ENCODE measurements at places on chromosomes 2 and 18.

DNA sequence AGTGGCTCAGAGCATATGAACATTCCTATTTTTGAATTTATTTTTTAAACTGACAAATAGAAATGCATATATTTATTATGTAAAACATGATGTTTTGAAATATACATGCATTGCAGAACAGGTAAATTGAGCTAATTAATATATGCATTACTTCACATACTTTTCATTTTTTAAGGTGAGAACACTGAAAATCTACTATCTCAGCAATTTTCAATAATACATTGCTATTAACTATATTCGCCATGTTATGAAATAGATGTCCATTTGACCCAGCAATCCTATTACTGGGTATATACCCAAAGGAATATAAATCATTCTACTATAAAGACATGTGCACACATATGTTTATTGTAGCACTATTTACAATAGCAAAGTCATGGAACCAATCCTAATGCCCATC is 717.7 kb upstream of the PIK3C3 start:
- DNase-seq = no peak

DNA sequence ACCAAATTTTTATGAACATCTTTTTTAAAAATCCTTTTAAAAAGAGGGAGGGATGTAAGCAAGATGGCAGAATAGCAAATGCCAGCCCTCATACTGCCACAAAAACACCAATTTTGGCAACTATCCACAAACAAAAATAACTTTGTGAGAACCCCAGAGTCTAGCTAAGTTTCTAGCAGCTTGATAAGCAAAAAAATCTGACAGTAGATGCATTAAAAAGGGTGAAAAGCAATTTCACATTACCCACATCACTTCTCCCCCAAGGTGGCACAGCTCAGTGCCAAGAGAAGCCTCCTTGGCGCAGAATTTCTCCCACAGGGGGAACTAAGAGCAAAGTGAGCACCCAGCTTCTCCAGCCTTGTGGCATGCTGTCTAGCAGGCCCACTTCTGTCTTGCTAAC is 74.6 kb downstream of the L3MBTL4 start:
- no peak for DNase-seq

DNA sequence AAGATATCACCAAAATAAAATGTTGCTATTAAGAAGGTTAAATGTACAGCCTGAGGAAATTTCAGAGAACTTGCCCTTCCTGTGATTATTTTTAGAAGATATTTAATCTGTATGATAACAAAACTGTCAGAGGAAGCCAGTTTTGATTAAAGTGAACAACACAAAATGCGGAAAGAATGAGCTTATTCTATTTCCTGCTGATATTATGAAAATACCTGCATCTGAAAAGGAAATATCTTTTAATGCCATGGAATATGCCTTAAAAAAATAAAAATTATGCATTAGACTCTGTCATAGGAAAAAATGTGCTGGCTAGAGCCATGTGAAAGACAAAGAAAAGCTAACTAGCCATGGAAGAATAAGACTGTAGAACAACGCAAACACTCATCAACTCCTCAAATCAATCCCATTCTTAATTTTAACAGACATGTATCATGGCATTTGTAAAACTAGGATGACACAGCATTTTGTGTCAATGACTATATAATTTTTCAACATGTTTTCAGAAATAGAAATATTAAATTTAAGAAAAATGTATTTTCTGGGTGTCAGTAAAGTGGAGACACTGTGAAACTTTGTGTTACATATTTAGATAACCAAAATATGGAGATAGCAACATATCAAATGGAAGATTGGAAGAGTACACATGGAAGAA is 1768.2 kb downstream of the SUCLG1 start:
- DNase-seq = no peak

GRCh38 chr18:8851659-8852058 is 146.3 kb downstream of the MTCL1 start:
- DNase-seq = no peak

DNA sequence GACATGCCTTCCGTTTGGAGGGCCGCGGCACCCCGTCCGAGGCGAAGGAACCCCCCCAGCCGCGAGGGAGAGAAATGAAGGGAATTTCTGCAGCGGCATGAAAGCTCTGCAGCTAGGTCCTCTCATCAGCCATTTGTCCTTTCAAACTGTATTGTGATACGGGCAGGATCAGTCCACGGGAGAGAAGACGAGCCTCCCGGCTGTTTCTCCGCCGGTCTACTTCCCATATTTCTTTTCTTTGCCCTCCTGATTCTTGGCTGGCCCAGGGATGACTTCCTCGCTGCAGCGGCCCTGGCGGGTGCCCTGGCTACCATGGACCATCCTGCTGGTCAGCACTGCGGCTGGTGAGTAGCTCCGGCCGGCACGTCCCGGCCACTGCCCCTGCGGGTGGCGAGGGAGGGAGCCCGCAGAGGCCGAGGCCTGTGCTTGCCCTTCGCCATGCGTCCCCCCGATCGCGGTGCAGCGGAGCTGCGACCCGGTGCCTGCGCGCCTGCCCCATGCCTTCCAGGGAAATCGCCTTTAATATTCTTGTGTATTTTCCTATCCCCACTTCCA is 1.2 kb downstream of the BMPR2 start:
- peak; percentile 22 for DNase-seq

DNA sequence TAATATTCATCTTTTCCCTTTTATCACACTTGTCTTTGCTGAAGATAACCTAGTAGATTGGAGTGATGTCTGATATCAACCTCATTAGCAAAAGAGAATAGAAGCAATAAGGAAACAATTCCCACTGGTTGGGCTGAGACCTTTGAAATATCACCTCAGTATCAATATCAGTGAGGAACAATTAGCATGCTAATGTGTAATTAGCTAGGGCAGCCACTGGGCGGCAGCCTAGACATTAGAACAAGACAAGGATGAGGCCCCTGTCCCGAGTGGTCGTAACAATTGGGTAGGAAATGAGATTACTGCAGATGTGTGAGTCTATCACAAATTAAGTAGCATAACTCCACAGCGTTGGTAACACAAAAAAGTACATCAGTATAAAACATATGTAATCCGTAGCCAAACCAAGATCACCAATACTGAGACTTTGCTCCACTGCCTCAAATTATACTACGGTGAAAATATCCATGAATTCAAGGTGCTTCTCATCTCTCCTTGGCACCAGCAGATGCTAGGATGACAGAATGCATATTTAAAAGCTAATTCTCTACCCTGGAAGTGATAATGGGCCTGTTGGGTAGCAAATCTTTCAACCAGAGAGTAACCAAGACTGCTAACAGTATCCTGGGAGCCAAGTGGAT is 99.1 kb downstream of the ALPK2 start:
- DNase-seq = peak; percentile 71

DNA sequence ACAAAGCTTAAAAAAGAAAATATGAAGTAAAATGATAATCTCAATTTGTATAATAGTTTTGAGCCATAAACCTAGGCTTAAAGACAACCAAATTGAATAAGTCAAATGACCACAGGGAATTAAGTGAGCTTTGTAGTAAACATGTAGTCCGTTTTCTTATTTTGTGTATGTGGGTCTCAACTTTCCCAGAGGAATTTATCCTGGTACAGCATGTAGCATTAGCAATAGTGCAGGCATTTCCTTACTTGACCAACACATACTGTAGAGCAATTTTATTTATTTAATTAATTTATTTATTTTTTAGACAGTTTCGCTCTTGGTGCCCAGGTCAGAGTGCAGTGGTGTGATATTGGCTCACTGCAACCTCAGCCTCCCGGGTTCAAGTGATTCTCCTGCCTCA is 37.5 kb upstream of the MTCL1 start:
- DNase-seq = no peak

- DNase-seq = no peak
Measured at GRCh38 chr2:207135340-207135739, 30.4 kb downstream of the KLF7 start.

DNA sequence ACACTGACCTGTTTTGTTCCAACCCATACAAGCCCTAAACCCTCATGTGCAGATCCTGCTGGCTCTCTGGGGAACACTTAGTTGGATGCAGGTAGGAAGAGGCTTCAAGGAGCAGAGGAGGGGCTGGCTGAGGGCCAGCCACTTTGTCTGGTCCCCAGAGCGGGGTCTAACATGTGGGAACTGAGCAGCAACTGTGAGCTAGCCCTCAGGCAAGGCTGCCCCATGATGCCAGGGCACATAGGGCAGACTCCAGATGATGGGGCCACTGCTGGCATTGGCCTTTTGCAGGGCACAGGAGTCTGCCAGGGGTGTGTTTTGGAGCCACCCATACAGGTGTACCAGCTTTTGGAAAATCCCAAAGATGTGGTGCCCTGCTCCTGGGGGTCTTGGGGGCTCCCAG is 67.7 kb downstream of the HPCAL1 start:
- no peak for DNase-seq

GRCh38 chr2:150981826-150982225 is 279.8 kb downstream of the RBM43 start:
- DNase-seq = no peak

DNA sequence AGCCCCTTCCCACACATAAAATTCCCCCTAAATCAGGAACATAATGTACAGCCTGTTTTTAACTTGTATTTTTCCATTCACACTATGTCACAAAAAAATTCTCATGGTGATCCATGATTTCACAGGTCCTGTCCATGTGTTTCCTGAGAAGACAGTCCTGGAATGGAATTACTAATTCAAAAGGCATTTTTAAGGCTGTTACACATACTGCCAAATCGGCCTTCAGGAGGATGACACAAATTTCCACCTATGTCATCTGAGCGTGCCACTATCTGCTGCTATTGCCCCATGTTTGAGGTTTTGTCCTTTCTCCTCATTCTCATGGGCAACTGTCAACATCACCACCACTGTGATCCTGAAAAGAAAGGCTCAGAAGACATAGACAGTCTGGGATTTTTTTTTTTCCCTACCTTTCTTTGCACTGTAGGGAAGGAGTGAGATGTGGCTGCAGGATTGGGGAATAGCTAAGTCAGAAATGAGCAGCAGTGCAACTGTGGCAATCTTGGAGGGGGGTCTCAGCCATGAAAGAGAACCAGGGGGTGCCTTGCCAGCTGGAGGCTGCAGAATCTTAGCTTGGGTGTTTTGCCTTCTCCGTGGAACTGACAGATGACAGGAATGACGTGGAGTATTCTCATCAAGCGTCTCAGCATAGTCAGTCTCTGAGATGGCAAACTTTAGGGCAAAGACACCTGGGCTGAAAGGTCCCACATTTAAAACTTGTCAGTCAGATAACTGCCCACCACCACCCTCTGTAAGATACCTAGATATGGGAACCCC is 73.4 kb downstream of the MARCHF4 start:
- DNase-seq = no peak

DNA sequence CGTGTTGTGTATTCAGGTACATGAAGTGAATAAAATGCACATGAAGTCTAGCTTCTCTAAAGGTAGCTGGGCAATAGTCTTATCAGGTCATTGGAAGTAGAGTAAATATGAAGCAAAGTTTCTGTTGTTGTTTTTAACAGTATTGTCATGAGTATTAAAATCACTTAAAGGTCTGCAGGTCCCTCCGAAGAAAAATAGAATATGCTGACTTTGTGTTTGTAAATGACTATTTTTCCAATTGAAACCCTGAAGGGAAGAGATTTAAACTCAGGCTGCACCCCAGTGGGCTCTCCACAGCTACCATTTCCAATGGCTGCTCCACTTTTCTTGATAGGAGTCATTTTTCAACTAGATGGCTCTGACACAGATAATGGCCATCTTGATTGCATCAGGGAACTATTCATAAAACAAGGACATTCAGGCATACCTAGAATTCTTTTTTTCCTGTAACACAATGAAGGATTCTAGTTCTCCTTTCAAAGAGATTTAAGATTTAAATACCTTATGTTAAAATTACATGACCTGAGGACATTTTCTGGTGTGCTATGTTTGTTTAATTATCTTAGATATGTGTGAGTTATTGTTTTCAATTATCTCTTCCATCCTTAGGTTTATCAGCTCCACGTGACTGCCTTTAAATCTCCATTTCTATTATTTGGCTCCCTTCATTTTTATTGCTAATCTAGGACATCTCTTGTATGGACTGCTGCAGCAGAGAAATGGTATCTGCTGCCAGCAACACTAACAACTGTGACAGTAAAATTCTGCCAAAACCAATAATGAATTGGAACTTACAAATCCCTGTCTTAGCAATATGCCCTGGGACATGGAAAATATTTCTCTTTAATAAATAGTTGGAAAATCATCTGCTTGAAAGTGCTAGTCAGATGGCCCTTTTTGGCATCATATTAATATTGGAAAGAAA is 149.2 kb upstream of the NOSTRIN start:
- no peak for DNase-seq

DNA sequence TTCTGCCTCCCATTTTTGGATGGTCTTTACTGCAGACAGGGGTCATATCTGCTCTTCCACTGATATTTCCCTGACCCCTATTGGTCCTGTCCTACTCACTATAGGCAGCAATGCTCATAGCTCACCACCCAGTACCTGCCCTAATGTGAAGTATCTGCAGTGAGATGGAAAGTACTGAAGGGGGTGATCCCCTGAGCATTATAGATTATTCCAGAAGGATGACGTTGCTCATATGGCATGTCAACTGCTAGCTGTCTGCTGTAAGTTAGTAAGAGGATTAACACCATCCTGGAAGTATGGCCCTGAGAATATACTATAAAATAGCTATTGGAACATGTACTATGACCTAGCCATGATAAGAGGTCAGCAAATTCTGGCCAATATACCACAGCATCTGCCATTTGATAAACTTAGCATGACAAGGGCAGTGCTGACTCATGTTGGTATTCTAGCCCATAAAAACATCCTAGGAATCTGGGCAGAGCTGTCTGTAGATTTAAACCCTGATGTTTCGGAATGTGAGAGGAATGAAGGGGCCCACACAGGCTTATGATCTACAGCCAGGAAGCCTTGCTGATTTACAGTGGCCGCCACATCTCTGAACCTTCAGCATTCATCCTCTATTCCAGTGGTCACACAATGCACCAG is 451.4 kb downstream of the TNS1 start:
- DNase-seq = no peak

All from stimulated activated naive CD8-positive, alpha-beta T cell treated with anti-CD3 and anti-CD28 coated beads, Interleukin-15, amount 100 ng/mL, for 72 hours (primary cell).